ENCODE measurements at places on chromosomes 11 and 22.

DNA sequence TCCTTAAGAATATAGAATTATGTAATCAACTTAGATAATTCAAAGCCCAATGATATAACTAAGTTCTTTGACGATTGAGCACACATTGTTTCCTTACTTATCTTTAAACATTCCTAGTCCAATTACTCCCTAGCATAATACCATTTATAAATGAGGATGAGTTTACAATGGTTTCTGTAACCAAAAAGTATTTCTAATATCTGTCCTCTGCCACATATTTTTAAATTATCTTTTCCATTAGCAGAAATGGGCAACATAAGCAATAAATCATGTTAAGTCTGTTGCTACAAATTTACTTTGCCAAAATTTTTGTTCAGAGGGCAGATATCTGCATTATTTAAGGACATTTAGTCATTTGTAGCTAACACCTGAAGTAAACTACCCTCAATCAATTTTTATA lies 6.7 kb downstream of the CREBZF start:
- no peak for DNase-seq

DNA sequence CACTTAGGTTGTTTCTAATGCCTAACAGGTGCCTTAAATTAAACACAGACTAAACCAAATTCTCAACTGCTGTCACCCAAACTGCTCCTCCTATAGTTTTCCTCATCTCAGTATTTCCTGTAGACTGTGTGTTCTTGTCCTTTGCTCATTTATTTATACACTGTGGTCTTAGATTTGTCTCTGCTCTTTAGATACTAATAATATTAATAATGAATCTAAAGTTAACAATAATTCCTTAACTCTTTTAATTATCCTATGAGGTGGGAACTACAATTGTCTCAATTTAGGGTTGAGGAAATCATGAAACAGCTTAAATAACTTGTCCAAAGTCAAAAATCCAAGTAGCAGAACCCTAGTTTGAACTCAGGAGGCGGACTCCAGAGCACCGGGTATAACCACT lies 43.9 kb upstream of the YPEL1 start:
- DNase-seq, result no peak

DNA sequence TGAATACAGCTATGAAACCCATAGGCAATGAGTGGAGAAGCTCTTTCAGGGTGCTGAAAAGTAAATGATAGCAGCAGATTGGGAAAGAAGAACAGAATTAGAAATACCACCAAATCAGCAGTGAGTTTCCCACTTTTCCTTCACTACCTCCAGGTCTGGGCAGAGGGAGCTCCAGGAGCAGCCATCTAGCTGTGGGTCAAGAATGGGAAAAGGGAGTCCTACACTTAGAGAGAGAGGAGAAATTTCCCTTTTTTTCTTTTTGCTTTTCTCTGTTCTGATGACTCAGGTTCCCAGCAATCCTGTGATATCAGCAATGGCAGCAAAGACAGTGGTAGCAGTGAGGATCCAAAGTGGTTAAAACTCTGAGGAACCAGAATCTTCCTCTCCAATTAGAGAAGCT lies 263.9 kb downstream of the NXPE2 start:
- no peak for DNase-seq

DNA sequence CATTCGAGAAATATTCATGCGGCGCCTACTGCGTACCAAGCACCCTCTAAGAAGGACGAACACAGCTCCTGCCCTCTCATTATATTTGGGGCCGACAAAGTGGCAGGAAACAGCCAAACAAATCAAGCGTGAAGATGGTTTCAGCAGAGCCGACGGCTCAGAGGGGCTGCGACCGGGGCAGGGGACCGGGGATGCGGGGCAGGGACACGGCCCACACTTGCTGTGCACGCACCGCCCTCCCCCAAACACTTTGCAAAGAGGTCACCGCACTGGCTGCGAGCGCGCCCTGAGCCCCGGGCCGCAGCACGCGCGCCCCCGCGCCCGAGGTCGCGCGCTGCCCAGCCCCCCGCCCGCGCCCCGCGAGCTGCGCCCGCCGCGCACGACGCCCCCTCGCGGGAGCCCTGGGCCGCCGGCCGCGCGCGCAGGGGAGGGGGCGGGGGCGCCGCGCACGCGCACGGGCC lies 255 bp upstream of the SYNGR1 start:
- DNase-seq, result no peak

- no peak for DNase-seq
These were observed 22.6 kb downstream of the AMOTL1 start for GRCh38 chr11:94790661-94791180.

- DNase-seq, result no peak
These were observed 52.8 kb downstream of the FAM76B start for GRCh38 chr11:95736809-95737208.

GRCh38 chr11:62457478-62457877 lies 38.6 kb downstream of the SCGB1A1 start:
- DNase-seq, result no peak

DNA sequence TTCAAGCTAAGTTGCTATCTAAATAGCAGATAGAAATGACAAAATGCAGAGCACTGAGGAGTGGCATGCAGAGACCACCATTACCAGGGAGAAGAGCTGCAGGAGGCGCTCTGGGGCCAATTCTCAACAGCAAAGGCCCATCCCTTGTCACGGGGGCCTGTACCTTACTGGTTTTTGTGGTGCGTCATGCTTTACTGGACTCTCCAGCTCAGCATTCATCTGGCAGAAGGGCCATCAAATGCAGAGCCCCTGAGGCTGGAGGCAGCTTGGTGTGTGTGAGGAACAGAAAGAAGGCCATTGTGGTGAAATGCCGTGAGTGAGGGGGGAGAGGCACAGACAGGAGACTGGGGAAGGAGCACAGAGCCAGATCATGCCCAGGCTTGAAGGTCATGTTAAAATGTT lies 56.5 kb upstream of the NAV2 start:
- no peak for DNase-seq

DNA sequence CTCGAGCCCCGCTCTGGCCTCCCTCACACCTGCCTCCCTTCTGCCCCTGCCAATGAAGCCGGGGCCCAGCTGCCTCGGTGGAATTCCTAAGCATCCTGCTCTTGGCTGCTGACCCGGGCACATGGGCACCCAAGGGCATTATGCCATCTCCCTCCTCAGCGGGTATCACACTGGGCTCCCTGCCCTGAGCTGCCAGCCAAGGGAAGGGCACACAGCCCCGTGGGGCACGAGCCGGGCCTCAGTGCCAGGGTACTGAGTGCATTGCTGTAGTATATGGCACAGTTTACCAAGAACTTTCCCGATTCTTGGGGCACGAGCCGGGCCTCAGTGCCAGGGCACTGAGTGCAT lies 43.8 kb upstream of the JAM3 start:
- no peak for DNase-seq

DNA sequence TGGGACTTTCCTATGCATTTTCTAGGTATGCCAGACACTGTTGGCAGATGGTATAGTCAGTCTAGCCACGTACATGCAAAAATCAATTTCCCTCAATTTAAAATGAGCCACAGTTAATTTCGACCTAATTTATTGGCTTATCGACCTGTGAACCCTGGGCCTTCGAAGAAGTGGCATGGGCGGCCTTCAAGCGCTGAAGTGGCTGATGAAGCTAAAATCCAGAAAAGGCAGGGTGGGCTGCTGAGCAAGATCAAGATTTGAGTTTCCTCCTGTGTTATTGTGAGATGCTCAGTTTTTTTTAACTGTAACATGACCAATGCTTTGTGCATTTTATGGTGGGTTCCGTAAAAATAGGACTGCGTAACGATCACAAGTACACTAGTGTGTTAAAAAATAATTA lies 5.8 kb upstream of the SORL1-AS1 start:
- no peak for DNase-seq

GRCh38 chr11:61106894-61107470 lies 4.7 kb downstream of the CD5 start:
- DNase-seq, result no peak

DNA sequence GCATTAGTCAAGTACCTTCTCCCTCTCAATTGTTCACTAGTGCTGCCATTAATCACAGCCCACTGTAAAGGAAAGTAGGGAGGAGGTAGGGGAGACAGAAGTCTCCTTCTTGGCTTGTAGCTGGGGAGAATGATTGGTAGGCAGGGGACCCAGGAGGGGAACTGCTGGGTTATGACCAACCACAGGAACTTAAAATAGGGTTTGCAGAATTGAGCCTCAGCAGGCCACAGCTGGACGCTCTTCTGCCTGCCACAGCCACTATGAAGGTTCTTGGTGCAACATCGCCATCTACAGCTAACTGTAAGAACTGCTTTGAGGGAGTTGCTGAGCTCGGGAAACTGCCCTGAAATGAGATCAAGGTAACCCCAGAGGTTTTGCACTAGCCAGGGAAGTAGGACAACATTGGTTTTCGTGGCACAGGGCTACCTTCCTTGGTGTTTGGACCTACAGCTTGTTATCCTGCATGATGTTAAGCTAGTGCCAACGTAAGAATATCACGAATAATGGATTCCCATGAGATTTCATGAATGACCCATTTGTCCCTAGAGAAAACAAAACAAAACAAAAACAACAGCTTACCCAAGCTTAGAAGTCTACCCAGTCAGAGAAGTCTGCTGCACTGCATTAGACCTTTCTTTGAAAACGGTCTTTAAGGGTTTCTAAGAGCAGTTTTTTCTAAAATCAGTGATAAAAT lies 787.1 kb upstream of the API5 start:
- no peak for DNase-seq

GRCh38 chr11:72001285-72001684 lies 2.6 kb downstream of the IL18BP start:
- no peak for DNase-seq

GRCh38 chr11:108752297-108752751 lies 87.5 kb downstream of the DDX10 start:
- no peak for DNase-seq

DNA sequence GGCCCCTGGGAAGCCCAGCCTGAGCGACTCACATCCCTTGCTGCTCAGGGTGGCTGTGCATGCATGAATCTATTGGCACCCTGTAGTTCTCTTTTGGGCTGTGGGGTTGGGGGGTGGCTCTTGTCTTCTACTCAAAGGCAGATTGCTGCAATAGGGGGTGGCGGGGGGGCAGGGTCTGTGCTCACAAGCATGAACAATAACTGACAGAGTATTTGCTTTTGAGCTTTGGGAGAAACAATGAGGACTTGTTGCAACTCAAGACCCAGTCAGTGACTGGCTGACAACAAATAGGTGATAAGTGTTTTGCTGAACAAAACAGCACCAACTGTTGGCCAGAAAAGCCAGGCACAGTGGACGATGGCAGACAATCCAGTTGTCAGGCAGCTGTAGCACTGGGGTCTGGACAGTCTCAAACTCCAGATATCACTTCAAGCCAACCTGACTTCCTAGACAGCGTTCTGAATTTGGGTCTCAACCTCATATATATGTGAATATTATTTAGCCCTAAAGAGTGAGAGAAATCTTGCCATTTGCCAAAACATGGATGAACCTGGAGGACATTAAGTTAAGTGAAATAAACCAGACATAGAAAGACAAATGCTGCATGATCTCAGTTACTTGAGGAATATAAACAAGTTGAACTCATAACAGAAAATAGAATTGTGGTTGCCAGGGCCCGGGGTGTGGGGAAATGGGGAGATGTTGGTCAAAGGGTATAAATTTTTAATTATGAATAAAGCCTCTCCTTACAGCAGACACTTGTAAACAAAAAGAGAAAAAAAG lies 61.7 kb downstream of the ME3 start:
- DNase-seq, result no peak

DNA sequence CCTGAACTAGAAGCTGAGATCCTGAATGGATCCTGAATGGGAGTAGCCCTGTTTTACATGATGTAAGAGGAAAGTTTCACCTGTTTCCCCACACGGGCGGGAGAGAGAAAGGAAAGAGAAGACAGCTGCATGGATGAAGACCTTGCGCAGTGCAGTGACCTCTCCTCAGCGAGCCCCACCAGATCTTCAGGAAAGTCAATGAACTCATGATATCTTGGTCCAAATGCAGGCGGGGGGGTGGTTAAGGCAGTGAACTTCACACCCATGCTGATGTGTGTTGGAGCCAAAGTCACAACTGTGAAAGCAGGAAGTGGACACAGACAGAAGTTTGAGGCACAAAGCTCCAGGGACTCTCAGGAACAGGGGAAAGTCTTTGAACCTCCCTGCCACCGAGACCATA lies 8.6 kb upstream of the FJX1 start:
- no peak for DNase-seq

GRCh38 chr11:72116019-72116755 lies 3.7 kb upstream of the ANAPC15 start:
- no peak for DNase-seq

- DNase-seq, result no peak
These were observed 189.2 kb downstream of the CSNK2A3 start for GRCh38 chr11:11163669-11164333.

Data from stimulated activated effector memory CD8-positive, alpha-beta T cell treated with anti-CD3 and anti-CD28 coated beads, Interleukin-12 subunit alpha, Interleukin-12 subunit beta, amount 100 ng/mL, for 72 hours (primary cell).